ENCODE measurements at places on chromosomes 5 and 9.

DNA sequence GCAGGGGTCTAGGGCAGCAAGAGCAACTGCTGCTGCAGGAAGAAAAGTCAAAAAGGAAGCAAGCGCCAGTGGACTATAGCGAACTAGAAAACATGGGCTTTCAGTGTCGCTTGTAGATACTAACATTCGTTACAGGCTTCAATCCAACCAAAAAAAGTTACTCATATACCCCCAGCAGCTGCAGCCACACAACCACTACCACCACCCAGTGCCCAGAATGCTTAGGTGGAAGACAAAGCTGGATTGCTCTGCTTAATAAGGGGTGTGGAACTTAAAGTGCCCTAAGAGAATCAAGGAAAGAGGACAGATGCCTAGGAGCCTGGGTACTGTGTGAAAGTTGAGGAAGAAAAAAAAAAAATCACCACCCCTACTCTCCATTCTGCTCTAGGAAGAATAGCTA is 203.6 kb downstream of the ELAVL2 start:
- DNase-seq: no peak

GRCh38 chr5:35129276-35129675 is 81.5 kb upstream of the AGXT2 start:
- no peak for DNase-seq

DNA sequence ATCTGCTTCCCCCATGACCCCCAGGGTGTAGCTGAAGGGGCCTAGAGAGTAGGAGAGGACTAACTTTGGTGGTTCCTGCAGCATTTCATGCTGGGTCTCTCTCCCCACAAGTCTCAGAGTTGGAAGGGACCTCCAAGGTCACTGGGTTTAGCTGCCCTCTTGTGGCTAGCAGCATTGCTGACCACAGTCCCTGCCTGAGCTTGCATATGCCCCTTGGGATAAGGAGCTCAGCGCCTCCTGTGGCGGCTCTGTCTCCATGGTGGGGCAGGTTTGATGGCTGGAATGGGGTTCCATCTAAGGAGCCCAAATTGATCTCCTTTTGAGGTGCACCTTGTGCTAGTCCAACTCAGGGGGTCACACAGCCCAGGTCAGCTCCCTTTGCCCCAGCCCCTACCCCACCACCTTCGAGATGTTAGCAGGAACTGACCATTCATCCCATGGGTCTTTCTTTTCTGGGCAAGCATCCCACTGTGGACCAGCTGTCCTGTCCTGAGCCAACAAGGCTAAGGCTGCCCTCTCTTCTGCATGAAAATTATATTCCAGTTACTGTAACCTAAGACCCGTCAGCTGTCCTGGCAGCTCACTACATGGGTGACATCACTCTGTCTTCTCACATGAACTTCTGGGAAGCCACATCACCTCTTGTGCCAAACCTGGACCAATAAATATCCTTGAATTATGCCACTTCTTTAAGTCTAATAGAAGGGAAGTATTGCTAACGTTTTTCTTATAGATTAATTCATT is 196.2 kb downstream of the HSPA4 start:
- DNase-seq: peak; percentile 5

- DNase-seq: no peak
These were observed 829.1 kb downstream of the PTPRD start for GRCh38 chr9:9783711-9784110.

GRCh38 chr5:180350711-180351465 is 2.2 kb downstream of the GFPT2 start:
- no peak for DNase-seq

- no peak for DNase-seq
These were observed 24.0 kb upstream of the CORO2A start for GRCh38 chr9:98216391-98216790.

All from T-cell (primary cell).